ENCODE measurements at places on chromosomes 4 and X.

DNA sequence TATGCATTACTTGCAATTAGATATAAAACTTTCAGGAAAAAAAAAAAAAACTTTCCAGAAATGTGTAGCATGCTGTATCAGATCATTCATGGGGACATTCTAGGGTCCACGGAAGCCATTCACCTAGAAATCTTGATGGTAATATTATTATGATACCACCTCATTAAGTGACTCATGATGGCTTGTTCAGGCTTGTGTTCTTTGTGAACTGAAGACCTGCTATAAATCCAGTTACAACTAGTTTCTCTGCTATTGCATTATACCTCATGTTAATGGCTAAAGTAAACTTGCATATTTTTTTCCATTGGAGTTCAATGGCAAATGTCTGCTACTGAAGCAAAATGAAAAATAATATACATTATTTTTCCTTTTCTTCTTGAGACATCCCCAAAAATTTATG is 35.3 kb upstream of the PTPN13 start:
- DNase-seq, result no peak

- DNase-seq, result peak; percentile 23
Observed at GRCh38 chr4:53716011-53716410, 124.7 kb upstream of the LNX1 start.

DNA sequence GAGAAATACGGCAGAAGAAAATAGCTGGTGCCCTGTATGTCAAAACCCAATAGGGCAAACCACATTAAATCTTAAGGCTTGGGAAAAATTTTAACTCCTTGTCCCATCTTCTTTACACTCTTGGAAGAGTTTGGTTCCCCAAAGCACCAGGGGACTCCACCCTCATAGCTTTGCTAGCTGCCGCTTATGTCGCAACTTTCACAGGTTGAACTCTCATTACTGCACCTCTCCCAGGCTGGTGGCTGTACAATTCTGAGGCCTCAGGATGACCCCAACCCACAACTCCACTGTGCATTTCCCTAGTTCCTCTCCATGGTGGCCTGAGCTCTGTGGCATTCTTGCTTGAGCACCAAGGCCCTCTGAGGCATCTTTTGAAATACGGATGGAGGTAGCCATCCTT is 1478.8 kb downstream of the FAM133A start:
- no peak for DNase-seq

DNA sequence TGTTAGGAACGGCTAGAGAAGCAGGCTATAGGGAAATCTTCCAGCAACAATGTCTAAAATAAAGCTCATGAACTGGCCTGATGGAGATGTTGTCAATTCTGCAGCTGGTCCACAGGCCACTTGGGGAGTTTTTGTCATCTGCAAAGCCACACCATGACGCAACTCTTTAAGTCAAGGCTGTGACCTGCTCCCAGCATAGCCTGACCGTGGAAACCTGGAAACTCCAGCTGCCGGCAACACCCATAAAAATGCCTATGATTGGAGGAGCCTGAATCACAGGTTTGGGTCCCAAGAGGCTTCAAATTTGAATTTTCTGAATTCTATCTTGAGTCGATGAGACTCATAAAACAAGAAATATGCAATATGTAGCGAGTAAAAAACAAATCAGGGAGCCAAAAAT is 969.2 kb upstream of the PRKX start:
- no peak for DNase-seq

DNA sequence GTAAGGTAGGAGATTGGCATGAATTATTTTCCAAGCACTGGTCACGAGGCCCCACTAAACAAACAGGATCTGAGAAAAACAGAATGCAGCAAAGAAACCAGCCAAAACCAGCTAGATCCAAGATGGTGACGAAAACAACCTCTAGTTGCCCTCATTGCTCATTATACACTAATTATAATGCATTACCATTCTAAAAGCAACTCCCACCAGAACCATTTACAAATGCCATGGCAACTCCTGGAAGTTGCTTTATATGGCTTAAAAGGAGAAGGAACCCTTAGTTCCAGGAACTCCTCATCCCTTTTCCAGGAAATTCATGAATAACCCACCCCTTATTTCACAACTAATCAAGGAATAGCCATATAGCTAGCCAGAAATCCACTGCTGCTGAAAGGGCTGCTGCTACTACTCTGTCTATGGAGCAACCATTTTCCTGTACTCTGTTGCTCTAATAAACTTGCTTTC is 69.3 kb downstream of the ABCB7 start:
- DNase-seq, result no peak

GRCh38 chrX:39550795-39551361 is 546.9 kb downstream of the BCOR start:
- DNase-seq, result no peak

GRCh38 chr4:127209580-127210095 is 423.1 kb upstream of the INTU start:
- DNase-seq, result no peak

DNA sequence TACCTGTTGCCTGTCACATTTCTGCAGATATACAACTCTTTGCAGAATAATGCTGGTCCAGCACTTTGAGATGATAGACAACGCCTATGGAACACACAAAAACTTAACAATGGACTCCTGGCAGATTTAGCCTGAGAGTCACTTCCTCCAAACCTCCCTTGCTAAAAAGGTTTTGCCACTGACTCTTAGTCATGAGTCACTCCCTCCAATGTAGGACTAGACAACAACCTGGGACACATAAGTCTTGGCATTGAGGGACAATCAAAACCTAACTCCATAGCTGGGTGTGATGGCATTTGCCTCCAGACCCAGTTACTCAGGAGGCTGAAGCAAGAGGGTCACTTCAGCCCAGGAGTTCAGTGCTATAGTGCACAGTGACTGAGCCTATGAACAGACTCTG is 22.0 kb upstream of the EIF4E start:
- DNase-seq, result no peak

DNA sequence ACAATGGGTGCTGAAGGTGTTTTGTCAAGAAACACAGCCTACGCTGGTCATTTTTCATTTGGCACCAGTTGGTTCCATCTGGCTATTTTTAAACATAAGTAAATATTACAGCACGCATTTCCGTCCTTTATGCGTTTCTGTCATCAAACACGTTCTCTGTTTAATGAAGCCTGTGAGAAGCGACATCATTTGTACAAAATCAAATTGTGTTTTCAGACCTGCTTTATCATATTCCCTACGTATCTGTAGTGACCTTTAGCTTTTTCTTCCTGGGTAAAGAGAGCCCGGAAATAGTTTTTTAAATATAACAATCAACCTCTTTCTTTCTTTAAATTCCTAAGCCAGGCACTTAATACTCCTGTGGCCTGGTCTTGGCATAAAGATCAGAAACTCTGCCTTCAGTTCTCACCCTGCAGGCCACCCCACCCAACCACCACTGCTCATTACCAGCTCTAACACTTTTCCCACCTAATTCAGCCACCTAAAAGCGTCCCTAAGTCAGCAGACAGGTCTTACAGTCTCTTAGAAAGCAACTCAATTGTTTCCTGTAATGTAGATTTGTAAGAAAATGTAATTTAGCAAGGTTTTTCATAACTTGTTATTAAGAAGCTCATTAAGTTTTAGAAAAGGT is 30.4 kb downstream of the ACSL1 start:
- DNase-seq, result no peak

DNA sequence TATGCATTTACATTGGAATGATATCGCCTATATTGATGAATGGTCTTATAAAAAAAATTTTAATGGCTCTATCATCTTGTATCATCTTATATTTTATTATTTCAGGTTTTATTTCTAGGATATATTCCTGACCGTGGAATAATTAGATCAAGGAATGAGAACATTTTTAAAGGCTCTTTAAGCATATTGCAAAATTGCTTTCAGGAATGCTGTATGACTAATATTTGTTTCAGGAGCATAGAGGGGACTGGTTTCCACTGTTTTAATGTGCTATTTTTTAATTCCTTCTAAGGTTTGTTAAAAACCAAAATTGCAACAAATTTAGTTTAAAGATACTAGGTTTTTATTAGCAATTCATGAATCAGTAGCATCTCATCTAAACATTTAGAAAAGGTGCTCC is 120.2 kb downstream of the BMPR1B start:
- peak; percentile 37 for DNase-seq

DNA sequence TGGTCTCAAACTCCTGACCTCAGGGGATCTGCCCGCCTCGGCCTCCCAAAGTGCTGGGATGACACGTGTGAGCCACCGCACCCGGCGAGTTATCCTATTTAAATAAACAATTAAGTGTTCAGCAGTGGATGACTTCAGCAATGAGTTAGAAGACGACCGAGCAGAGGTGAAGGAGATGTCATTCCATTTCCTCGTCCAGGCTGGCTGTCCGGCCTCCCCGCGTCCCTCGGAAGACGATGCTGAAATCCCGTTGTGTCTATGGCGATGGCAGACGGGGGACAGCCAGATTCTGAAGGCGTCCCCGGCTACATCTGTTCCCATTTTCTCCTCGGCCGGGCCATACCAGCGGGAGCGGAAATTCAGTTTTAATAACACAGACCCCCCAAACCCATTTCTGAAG is 209.8 kb downstream of the CRLF2 start:
- DNase-seq, result no peak

GRCh38 chrX:54043541-54044125 is 640 bp downstream of the PHF8 start:
- peak; percentile 37 for DNase-seq

DNA sequence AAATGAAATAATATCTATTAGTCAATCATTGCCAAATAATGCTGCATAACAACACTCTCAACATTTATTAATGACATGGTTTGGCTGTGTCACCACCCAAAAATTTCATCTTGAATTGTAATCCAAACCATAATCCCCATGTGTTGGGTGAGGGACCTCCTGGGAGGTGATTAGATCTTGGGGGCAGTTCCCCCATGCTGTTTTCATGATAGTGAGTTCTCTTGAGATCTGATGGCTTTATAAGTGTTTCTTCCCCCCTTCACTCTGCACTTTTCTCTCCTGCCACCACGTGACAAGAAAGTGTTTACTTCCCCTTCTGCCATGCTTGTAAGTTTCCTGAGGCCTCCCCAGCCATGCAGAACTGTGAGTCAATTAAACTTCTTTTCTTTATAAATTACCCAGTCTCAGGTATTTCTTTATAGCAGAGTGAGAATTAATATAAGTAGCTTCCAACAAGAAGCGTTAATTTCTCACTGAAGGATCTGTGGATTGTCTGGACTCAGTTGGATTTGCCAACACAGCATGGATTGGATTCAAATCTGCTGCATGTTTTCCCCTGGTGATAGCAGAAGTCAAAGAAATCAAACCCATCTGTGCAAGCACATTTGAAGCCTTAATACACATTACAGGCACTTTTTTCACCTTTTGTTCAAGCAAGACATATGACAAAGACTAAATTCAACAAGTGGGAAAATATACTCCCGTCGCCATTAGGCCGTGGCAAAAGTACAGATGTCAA is 216.6 kb downstream of the PDGFC start:
- DNase-seq, result no peak

DNA sequence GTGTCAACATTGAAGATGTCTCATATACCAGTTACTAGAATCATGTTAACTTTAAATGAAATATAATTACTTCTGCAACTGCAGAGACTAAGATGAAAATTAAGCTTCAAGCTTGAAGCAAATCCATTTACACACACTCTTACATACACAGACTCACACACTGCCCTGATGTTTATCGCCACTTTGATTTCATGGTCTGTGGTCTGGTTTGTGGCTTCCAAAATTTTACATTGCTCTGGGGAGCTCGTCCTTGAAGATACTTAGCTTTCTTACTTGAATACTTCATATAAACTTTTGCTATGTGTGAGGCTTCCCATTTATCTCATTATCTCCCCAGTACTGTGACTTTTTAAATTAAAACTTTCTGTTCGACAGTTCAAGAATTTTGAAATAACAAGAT is 35.8 kb downstream of the ARHGEF38 start:
- no peak for DNase-seq

- no peak for DNase-seq
Observed at GRCh38 chr4:11698033-11698432, 269.3 kb upstream of the HS3ST1 start.

DNA sequence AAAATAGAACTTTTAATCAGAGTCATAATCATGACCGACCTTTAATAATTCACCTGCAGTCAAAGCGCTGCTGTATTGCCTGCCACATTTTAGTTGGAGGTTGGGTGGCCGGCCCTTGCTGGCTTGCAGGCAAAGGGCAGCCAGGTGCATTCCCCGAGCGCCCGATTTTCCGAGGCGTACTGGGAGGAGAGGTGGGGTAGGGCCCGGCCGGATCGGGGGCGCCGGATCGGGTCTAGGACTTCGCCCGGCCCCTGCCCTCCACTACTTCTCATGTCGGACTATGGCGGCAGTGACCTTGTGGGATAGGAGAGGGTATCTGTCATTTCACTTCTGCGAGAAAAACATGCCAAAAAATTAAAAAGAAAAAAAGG is 2.5 kb upstream of the RS1 start:
- peak; percentile 11 for DNase-seq

- DNase-seq, result peak; percentile 86
Observed at GRCh38 chr4:4666693-4667621, 125.1 kb upstream of the STX18 start.

Measured in AG20443 (cell line).